Glomerular endothelial cell (primary cell): ENCODE measurements at places on chromosomes 7 and 10. TPM values are rescaled to one million over a fixed set of nuclear protein-coding genes. Genes with fewer than 3 reads are reported as not detected.

The TFPI2 gene
- total RNA-seq, result 152 and 232 TPM in 2 replicates

The SFTPA1 gene
- not detected in 2 replicates for total RNA-seq

The NRCAM gene
- 14.8 and 20.1 TPM in 2 replicates for total RNA-seq

The CALD1 gene
- 151 and 251 TPM in 2 replicates for total RNA-seq

The KAZALD1 gene
- 0.12 TPM in 1 of 2 replicates, not detected in the other for total RNA-seq
